ENCODE measurements at places on chromosomes 3 and 15.

GRCh38 chr15:78838489-78838888, 27.2 kb upstream of the ADAMTS7 start:
- no peak for DNase-seq

- peak; percentile 81 for DNase-seq
Measured at GRCh38 chr3:175208326-175208725, 349.2 kb downstream of the NAALADL2 start.

DNA sequence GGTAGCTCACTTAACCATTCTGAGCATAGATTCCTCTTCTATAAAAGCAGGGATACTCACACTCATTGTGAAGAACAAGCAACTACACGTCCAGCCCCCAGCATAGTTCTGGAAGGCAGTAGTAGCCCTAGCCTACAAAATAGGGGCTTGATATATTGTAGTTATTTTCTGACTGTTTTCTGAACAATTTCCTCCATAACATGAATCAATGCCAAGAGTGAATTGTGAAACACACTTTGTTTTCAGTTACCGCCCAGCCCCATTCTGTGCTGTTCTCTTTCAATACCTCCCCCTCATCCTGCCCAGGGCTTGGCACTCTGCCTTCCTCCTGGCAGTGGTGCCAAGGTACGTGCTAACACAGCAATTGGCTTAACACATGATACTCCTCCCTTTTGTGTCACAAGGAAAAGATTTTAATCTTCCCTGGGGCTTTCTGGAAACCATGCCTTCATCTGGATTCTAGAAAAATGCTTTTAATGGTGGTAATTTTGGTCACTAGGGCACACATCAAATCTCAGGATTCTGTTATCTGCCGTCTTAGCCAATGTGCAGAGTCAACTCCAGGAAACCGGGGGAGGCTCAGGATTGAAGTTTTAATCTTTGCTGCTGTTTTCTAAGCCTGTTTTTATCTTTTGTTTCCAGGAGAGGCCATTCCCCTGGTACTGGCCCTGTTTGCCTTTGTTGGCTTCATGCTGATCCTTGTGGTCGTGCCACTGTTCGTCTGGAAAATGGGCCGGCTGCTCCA, 37.2 kb downstream of the IL20RB start:
- DNase-seq: peak; percentile 88

DNA sequence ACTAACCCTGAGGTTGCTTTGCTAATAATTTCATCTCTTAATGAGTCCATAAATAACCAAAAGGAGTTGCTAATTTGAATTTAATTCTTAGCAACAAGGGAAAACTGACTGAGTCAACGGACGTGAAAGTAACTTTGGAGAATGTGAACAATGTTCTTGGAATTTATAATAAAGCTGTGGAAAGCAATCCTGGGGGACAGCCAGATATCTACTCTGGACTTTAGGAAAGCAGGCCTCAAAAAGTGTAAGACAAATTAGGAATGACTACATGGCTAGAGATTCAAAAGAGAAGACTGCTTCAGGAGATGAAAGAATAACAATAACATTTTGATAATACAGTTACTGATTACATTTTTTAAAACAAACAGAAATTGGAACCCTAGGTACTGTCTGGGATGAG, 318.4 kb upstream of the COL8A1 start:
- DNase-seq: no peak

DNA sequence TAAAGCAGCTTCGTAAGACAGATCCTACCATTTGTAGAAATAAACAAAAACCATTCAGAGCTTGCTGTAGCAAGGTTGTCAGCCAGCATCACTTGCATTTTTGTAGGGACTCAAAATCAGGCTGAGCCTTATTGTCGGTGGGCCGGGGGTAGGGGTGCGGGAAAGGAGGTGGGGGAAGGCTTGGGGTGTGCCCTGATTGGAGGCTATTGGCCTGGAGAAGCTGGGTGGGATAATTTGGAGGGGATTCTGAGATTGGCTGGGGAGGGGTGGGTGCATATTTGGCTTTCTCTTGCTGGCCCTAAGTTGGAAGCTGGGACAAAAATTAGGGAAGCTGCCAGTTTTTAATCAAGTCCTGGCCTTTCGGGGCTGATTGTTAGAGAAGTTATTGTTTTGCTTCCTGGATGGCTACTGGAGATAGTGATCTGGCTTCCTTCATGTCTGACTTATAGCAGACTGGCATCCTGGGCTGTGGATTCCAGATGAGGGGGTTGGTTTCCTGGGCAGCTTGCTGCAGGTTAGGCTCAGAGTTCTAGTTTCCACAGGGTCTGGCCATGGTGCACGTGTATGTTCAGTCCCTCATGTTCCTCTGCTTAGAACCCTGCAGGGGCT, 22.8 kb downstream of the STOML1 start:
- DNase-seq: no peak

DNA sequence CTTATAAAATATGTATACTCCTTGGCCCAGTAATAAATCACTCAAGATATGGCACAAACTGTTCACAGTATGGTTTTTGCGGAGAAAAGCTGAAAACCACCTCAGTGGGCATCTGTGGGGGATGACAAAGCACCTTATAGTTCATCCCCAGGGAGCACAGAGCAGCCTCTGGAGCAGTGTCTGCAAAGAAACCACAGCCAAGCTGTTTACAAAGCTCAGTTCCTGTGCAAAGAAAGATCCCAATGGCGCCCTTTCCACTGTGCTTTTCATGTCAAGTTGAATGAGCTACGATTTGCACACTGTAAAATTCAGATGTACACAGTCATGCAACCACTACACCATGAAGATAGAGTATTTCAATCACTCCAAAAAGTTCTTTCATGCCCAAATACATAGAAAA, 2.5 kb upstream of the EFCC1 start:
- no peak for DNase-seq

DNA sequence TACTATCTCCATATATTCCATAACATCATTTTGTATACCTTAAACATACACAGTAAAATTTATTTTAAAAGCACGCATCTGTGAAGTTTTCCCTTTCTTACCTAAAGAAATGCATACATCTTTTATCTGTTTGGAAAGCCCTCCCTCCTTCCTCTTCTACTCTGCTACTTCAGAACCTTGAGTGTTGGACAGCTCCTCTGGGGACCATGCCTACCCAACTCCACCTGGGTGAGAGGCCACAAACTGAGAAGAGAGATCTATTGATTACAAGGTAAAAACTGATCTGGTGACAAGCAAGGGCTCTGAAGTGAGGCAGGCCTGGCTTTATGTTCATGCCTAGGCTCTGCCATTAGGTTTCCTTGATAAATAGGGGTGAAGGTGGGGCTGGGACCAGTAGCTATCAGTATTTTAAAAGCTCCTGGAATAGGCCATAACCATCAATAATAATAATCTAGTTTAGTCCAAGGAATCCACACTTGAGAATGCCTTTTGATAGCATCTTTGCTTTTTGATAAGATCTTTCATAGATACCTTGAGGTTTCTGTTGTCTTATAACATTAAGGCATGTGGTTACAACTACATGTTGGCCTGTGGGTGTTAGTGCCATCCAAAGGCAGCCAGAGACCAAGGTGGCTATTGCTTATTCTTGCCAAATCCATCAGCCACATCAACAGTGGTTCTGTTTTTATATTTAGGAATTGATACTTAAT, 148.8 kb downstream of the KCNMB2 start:
- no peak for DNase-seq

- DNase-seq: no peak
Measured at GRCh38 chr3:37114251-37115145, 59.9 kb downstream of the LRRFIP2 start.

- no peak for DNase-seq
Measured at GRCh38 chr15:42612367-42612912, 37.0 kb downstream of the STARD9 start.

GRCh38 chr3:188006726-188007393, 147.1 kb upstream of the LPP start:
- DNase-seq: peak; percentile 66

DNA sequence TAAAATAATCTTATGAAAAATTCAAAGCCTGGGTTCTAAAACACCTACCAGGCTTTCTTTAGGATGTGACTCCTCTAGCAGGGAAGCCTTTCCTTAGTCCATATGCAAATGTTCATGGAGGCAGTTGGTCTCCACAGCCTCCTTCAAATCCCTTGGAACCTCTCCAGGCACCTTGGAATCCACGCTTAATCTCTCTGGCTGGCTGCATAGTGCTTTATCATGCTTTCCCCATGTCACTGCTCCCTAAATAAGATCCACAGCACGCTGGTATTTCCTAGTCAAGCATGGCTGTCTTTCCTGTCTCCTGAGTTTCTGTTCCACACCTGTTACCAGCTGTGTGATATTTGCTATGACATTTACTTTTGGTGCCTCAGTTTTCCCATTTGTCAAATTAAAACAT, 71.3 kb downstream of the CLSTN2 start:
- DNase-seq: no peak

GRCh38 chr3:76873532-76874242, 166.2 kb upstream of the ROBO2 start:
- no peak for DNase-seq

DNA sequence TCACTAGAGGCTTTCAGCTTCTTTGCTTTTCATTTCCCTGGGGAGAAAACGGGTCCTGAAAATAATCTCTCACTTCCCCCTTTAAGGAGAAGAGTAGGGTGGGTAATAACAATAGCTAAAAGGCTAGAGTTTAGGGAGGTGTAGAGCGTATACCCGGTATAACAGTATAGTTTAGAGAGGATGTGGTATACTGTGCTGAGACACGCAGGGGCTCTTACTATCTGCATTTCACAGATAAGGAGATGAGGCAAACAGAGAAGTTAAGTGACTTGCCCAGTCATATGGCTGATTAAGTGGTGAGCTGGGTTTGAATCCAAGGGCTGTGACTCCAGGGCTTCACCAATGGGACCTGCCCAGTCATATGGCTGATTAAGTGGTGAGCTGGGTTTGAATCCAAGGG, 15.0 kb upstream of the KCNMB3 start:
- no peak for DNase-seq

GRCh38 chr15:60829416-60829815, 350.5 kb upstream of the ICE2 start:
- DNase-seq: no peak

- DNase-seq: no peak
Measured at GRCh38 chr15:48898446-48898845, 20.5 kb downstream of the EID1 start.

GRCh38 chr3:129213238-129213637, 29.5 kb upstream of the CNBP start:
- no peak for DNase-seq

DNA sequence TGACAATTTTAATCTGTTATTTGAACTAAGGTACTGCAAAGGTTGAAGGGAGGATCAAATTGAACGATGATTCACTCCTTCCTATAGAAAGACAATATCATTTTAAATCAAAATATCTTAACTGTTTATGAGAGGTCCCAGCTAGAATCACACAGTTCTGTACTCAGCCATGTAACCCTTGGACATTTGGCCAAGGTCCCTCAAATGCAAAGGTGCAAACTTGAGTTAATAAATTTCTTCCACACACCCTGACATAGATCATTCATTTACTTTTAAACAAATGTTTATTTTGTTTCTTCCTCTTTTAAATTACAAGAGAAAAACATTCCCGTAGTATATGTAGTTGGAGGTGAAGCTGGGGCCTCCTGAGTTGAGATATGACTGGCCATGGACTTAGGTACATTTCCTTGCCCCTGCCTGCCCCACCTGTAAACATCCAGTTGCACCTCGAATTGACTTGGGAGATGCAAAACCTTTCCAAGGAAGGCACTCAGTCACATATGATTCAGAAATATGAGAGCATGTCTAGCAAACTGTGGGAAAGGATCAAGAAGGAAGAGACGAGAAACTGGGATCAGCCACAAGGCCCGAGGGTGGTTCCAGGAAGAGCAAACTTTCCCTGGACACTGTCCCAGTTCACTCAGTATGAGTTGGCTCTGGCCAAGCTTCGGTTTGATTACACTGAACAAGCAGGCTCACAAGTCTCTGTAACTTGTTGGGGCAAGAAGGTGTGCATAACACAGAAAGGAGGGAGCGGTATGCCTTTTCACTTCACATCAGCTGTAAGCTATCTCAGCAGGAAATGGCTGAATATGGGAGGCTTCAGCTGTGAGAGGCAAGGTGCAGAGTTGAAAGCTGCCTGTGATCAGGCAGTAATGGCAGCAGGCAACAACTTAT, 6.7 kb downstream of the TNFSF10 start:
- DNase-seq: peak; percentile 14

- no peak for DNase-seq
Measured at GRCh38 chr3:58009026-58009748, 965 bp downstream of the FLNB start.

DNA sequence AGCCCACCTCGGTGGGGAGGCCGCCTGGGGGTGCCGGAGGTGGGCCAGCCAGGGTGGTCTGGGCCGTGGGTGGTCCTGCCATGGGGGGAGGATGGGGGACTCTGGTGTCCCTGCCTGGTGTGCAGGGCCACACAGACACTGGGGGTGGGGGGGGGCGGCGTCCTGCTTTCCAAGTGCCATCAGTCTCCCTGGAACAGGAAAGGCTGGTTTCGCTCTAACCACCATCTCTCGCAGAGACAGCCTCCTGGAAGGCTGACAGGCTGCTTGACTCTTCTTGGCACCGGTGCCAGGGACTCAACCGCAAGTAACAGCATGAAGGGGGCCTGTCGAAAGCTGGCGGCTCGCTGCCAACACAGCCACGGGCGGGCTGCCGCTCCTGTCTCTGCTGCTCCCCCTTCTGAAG, 40.3 kb downstream of the RGMA start:
- peak; percentile 63 for DNase-seq

DNA sequence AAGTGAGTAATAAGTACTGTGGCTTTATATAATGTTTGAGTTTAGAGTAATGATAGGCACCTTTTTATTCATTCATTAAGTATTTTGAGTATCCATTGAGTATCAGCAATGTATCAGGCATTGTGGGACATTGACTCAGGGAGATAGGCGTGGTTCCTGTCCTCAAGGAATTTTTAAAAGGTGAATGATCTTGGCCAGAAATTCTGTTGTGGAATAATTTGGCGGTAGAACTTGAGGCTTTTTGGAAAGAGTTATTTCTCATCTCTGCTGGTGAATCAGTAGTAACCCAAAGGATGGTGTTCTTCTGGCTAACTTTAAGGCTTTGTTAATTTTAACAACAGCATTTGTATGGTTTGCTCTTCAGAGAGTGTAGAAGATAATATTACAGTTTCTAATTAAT, 2.0 kb downstream of the RAB7A start:
- no peak for DNase-seq

- no peak for DNase-seq
Measured at GRCh38 chr3:31196881-31197364, 302.5 kb upstream of the GADL1 start.

GRCh38 chr3:43695443-43695842, 4.7 kb downstream of the ABHD5 start:
- no peak for DNase-seq

DNA sequence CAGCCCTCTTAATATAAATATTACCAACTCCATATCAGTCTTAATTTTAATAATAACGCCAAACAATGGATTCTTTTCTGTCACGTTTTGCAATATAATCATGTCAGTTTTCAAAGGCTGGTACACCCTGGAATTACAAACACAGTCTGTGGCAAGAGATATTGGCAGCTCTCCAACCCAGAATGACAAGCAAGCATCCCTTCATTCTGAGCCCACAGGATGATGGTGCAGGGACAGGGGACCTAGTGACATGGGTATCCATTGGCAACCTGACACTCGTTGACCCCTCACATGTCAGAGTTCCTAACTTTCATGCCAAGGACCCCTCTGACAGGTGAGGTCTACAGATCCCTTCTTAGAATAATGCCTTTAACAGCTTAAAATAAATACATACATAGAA, 154.5 kb upstream of the TSC22D2 start:
- DNase-seq: no peak

Data from Ammon's horn (tissue), 1 donor.